H1 (cell line): ENCODE measurements at places on chromosomes 2 and 18. TPM values are rescaled to one million over a fixed set of nuclear protein-coding genes. Genes with fewer than 3 reads are reported as not detected.

The ST8SIA5 gene
- total RNA-seq, result 6.3 and 7.0 TPM in 2 replicates

The IL37 gene
- total RNA-seq, result not detected in 2 replicates

The LYPD1 gene
- 2.1 and 2.7 TPM in 2 replicates for total RNA-seq

The IL1RN gene
- total RNA-seq, result not detected in 2 replicates

The OSR1 gene
- 0.22 TPM in 1 of 2 replicates, not detected in the other for total RNA-seq

The MAP2 gene
- 4.6 and 5.9 TPM in 2 replicates for total RNA-seq

The PJVK gene
- total RNA-seq, result 2.3 and 2.4 TPM in 2 replicates
